Purkinje cell (primary cell): ENCODE measurements at places on chromosomes 5 and 9. TPM values are rescaled to one million over a fixed set of nuclear protein-coding genes. Genes with fewer than 3 reads are reported as not detected.

FCN1 gene
- not detected in 2 replicates for polyA plus RNA-seq

ZNG1A gene
- 83.0 and 87.4 TPM in 2 replicates for polyA plus RNA-seq

MYMK gene
- not detected in 2 replicates for polyA plus RNA-seq

NDOR1 gene
- 0.10 and 0.11 TPM in 2 replicates for polyA plus RNA-seq

PCDHA11 gene
- polyA plus RNA-seq, result 2.2 and 2.8 TPM in 2 replicates

RIOK2 gene
- 57.8 and 82.9 TPM in 2 replicates for polyA plus RNA-seq

NUTM2G gene
- polyA plus RNA-seq, result not detected in 2 replicates

CNTFR gene
- polyA plus RNA-seq, result 0.66 and 3.7 TPM in 2 replicates

ARL15 gene
- 5.1 and 18.5 TPM in 2 replicates for polyA plus RNA-seq

GAPT gene
- not detected in 2 replicates for polyA plus RNA-seq

PRDM9 gene
- polyA plus RNA-seq, result not detected in 2 replicates

FOXD4L6 gene
- 0.57 TPM in 1 of 2 replicates, not detected in the other for polyA plus RNA-seq
